Calu3 (cell line): ENCODE measurements at places on chromosomes 7 and 10. TPM values are rescaled to one million over a fixed set of nuclear protein-coding genes. Genes with fewer than 3 reads are reported as not detected.

TAX1BP1 gene
- total RNA-seq, result 190 TPM in 2 replicates

GRCh38 chr10:21336476-21337170 is 188.9 kb downstream of the SKIDA1 start:
- H3K27me3 ChIP-seq, result no peaks in the 10 kb centered on the region
- peaks cover 14% of the 10 kb centered on the region for H3K36me3 ChIP-seq

DNA sequence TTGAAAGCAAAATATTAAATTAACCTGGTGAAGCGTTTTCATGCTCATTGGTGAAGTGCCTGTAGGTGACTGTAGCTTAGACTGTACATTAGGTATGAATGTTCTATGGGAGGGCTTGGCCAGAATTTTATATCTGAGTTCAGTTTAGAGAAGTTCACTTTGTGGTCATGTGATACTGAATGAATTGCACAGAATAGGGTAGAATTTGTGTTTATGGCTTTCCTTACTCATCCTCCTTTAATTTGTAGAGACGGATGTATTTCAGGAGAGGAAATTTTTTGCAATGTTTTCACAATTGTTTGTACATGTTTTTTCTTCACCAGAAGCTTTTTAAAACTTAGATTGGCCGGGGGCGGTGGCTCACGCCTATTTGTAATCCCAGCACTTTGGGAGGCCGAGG is 32.3 kb downstream of the REEP3 start:
- H3K27ac ChIP-seq, result peak overlapping the region; percentile 98
- peak overlapping the region; percentile 56 for H3K4me3 ChIP-seq
- peaks cover 24% of the 10 kb centered on the region for H3K36me3 ChIP-seq
- peaks cover 66% of the 10 kb centered on the region for H3K4me1 ChIP-seq

FAM221A gene
- total RNA-seq, result 25.2 and 30.8 TPM in 2 replicates

TSPAN12 gene
- 14.6 and 18.5 TPM in 2 replicates for total RNA-seq

SPRN gene
- total RNA-seq, result 0.15 TPM in 1 of 2 replicates, not detected in the other

CALN1 gene
- not detected in 2 replicates for total RNA-seq

DNA sequence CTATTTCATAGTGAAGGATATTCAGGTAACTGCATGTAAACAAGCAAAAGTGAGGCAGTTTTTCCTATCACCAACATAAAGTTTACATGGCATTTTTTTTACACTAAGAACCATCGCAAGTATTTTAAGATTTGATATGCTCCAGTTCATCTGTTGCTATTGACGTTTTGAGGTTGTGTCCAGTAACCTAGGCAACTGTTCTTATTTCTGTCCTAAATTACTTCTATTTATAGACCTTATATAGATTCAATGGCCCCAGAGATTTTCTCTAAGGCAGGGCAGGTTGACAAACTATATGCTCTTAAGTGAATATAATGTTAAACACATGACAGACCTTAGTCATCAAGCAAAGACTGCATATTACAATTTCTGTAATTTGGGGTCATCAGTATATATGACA is 830.2 kb upstream of the LRRTM3 start:
- no peaks in the 10 kb centered on the region for H3K4me1 ChIP-seq
- H3K27me3 ChIP-seq, result no peaks in the 10 kb centered on the region
- H3K36me3 ChIP-seq, result no peaks in the 10 kb centered on the region
- H3K27ac ChIP-seq, result no peak overlapping the region
- H3K4me3 ChIP-seq, result no peak overlapping the region

EPHB6 gene
- 3.0 and 3.1 TPM in 2 replicates for total RNA-seq

GRCh38 chr10:48765039-48765438 is 80.4 kb downstream of the WDFY4 start:
- H3K27ac ChIP-seq, result no peak overlapping the region
- no peaks in the 10 kb centered on the region for H3K36me3 ChIP-seq

GRCh38 chr10:71284544-71285179 is 34.4 kb upstream of the SLC29A3 start:
- peaks cover 97% of the 10 kb centered on the region for H3K27me3 ChIP-seq
- H3K4me3 ChIP-seq, result no peak overlapping the region
- no peaks in the 10 kb centered on the region for H3K4me1 ChIP-seq
- DNase-seq, result no peak

DNA sequence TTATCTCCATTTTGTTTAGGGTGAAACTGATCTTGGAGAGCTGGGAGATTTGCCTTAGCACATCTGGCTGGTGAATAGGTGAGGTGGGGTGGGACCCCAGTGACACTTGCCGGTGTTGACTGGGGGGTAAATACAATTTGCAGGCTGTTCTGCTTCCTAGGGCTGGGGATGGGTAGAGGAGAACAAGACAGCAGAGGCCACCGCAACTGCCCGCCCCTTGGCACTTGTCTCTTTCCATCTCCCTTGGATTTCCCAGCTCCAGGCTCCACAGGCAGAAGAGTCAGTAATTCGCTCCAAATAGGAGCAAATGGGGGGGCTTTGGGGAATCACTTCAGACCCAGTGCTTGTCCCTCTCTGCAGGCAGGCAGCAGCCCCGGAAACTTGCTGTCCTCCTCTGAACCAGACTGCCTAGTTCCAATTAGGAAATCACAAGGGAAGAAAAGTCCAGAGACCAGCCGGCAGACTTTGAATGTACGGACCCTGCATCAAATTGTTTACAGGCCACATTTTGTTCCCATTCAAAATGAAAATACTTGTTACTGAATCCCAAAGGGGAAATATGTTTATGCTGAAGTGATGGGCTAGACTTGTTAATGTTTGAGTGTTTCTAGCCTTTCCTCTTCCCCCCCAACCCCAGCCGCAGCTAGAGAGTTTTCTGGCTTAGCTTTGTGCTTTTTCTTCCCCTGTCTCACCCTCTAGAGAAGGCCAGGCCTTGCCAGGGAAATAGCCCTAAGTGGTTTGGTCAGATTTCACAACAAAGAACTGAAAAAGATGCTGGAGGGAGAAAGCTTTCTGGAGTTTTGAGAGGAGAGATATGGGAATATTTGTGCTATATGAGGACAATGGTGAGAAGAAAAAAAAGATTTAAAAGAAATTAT is 10.0 kb upstream of the INPP5F start:
- DNase-seq, result no peak
- H3K36me3 ChIP-seq, result no peaks in the 10 kb centered on the region
- no peaks in the 10 kb centered on the region for H3K4me1 ChIP-seq
- no peak overlapping the region for H3K4me3 ChIP-seq
- H3K27ac ChIP-seq, result no peak overlapping the region

LIPM gene
- not detected in 2 replicates for total RNA-seq

CPA2 gene
- not detected in 2 replicates for total RNA-seq

DNA sequence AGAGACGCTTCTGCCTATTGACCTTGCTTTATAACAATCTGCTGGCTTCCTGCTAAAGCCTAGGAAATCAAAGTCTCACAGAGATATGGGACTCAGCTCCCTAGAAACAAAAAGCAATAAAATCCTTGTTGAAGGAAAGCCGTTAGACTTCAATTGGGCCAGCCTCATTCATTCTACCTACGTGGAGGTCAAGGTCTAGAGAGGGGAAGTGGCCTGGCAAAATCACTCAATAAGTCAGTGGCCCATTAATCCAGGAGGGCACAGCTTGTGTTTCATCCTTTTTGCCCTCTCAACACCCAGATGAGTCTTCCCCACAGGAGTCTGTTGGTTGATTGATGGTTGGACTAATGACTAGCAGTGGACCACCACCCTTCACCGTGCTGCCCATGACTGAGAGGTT is 40.5 kb upstream of the ACSL5 start:
- H3K36me3 ChIP-seq, result peaks cover 5% of the 10 kb centered on the region
- no peak overlapping the region for H3K27ac ChIP-seq
- no peak overlapping the region for H3K4me3 ChIP-seq
- H3K4me1 ChIP-seq, result peaks cover 50% of the 10 kb centered on the region
- no peaks in the 10 kb centered on the region for H3K27me3 ChIP-seq
- DNase-seq, result no peak

OR2A42 gene
- total RNA-seq, result not detected in 2 replicates

CHPF2 gene
- 48.1 and 51.3 TPM in 2 replicates for total RNA-seq

HOXA5 gene
- total RNA-seq, result 8.3 and 10.6 TPM in 2 replicates

CPN1 gene
- not detected in 2 replicates for total RNA-seq

GRCh38 chr7:142892951-142893350 is 7.4 kb upstream of the TRPV6 start:
- no peak overlapping the region for H3K4me3 ChIP-seq
- peaks cover 8% of the 10 kb centered on the region for H3K4me1 ChIP-seq
- H3K27me3 ChIP-seq, result peaks cover 63% of the 10 kb centered on the region
- H3K27ac ChIP-seq, result no peak overlapping the region
- DNase-seq, result no peak
